ENCODE measurements at places on chromosomes 5 and 9.

- no peak for DNase-seq
Measured at GRCh38 chr9:95514342-95514741, 2.4 kb downstream of the PTCH1 start.

GRCh38 chr9:79817438-79818004 is 245.8 kb downstream of the TLE4 start:
- no peak for DNase-seq

DNA sequence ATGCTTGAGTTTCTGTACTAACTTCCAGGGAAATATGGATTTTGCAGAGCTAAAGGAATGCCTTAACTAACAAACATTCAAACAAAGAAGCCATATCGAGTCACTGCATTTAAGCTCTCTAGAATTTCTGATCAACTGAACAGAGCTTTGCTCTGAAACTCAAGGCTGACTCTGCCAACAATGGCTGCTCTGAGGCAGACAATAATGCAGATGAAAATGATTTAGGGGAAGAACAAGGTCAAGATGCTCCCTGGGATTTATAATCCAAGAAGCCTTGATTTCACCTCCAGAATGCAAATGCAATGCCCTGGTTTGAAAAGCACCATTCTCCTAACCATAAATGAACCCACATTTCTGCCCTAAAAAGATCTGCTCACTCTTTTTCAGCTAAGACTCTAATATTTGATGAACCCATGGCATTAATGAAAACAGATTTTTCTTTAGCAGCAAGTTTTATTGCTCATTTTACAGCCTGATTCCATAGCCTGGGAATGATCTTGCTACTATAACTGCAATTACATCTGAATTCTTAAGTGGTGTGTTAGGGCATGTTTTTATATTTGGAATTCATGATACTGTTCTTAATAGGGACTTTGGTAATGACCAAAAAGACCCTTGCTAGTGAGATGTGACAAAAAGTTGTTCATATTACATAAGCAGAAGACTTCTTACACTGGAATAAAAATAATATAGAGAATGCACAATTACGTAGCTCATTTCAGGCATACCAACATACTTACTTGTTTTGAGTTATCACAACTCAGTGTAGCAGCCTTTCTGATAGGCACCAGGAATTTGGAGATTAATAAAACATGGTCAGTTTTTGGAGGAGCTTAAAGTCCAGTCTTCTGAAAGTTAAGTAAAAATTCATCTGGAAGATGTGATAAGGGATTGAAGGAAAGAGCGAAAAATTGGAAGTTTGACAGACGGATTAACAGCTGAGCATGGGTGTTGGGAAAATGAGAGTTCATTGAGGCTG is 169.4 kb downstream of the TRPM3 start:
- no peak for DNase-seq

GRCh38 chr5:81749561-81750307 is 1.2 kb downstream of the SSBP2 start:
- DNase-seq, result peak; percentile 13

DNA sequence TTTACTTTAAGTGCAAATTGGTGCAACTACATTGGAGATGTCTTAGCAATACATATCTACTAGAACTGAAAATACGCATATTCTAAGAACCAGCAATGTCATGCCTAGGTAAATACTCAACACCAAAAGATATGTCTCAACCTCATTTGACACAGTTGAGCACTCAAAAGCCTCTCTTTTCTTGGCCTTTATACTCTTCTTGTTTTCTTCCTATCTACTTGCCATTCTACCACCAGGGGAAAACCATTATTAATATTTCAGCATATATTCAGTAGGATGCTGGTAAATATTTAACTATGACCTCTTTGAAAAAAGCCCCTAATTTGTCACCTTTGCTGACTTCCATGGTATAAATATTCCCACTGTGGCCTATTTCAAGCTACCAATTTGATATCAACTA is 443.8 kb downstream of the LRRC70 start:
- DNase-seq, result no peak

GRCh38 chr5:58937031-58937681 is 354.3 kb downstream of the RAB3C start:
- no peak for DNase-seq

DNA sequence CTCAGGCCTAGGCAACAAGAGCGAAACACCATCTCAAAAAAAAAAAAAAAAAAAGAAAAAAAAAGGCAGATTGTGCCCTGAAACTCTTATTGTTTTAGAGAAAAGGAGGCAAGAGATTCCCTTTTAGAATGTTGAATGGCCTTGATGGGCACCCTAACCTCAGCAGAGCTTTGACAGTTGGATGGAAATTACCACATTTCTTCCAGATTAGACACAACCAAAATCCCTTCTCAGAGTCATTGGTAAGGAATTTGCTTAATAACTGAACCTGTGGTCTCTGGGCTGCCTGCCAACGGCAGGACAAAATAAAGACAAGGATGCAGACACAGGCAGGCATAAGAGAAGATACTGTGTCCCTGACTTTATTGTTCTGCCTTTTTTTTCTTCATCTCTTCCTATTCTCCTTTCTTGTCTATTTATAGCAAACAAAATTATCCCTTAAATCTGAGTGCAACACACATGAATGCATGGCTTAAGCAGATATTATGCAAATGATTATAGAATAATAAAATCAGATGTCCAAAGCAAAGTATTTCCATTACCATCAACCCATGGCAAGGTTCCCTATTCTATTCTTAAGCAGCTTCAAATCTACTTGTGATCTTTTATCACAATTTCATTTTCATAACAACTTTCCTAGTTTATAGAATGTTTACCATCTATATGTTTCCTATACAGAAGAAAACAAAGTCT is 37.3 kb upstream of the TRIO start:
- DNase-seq, result no peak

DNA sequence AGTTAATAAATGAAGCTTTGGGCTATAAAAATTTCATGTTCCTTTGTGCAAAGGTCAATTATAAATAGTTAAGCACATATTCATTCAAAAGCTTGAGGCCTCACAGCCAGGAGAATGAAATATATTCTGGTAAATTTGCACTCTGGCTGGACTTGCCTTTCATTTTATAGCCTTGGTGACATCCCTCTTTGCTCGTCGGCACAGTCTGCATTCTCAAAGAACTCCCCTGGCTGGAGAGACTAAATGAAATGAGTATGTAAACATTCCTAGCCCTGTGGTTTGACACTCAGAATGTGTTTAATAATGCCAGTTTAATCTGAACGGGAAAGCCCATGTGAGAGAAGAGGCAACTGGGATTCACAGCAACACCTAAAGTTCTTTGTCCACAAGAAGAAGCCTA is 285.6 kb downstream of the BRINP1 start:
- no peak for DNase-seq

- no peak for DNase-seq
Measured at GRCh38 chr9:137816531-137817235, 60.9 kb upstream of the CACNA1B start.

DNA sequence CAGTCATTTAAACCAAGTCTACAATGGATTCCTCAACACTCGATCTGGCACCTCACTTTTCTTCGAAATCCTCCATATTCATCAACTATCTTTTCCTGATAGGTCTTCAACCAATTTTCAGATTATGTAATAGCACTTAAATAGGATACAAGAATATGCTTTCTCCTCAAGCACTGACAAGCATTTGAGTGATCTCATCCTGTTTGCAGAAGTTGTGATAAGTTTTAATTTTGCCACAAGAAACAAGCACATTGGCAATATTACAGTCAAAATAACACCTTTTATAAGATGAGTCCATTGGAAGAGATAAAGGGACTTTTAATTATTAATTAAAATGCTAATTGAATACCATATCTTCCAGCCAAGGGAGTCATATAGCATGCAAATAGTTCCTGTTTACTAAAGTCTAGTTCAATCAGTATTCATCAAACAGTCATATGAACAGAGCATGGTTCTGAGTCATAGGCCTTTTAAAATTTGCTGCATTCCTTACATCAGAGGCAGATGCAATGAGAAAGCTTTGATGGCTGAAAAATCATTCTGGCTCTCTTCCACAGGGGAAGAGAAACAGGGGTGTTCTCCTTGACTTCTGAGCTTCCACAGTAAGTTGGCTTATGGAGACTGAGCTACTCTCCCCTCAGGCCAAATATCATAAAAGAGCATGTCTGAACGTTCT is 32.7 kb upstream of the ZCCHC9 start:
- DNase-seq, result no peak

GRCh38 chr9:124037790-124038189 is 26.2 kb downstream of the LHX2 start:
- DNase-seq, result no peak

DNA sequence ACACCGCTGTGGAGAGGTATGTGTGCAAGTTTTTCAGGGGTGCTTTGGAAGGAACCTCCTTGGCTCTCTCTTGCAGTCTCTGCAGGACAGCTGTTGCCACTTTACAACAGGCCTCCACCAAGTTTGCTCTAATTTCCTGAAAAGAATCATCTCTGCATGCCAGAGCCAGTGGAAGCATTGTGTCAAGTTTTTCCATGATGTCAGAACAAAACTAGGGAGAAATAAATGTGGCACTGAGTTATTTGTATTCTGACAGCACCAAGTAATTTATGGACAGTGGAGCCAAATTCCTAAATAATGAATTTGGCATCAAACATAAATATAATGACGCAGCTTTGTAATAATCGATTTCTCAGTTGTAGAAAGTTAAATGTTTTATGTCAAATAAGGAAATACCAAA is 146.9 kb downstream of the KIAA0825 start:
- no peak for DNase-seq

DNA sequence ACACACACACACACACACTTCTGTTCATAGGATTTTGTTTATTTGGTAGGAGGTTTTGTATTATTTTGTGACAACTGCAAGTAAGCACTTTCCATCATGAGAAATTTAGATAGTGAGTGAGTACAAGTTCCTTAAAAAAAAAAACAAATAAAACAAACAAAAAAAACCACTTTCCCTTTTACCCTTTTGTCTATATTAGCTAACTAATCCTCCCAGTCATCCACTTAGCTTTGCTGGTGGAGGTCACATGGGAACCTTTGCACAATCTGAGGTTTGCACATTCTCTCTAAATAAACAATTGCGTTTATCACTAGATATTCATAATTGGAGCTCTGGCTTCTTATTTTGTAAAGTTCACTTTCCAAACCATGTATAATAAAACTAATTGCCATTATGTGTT is 6.8 kb downstream of the ITGA1 start:
- DNase-seq, result no peak

- no peak for DNase-seq
Measured at GRCh38 chr5:132653716-132654115, 4.3 kb upstream of the IL13 start.

GRCh38 chr5:134911285-134912206 is 6.6 kb downstream of the PCBD2 start:
- no peak for DNase-seq

GRCh38 chr5:113039229-113039933 is 62.8 kb downstream of the DCP2 start:
- DNase-seq, result no peak

- no peak for DNase-seq
Measured at GRCh38 chr5:72166070-72166979, 59.0 kb downstream of the MAP1B start.

GRCh38 chr9:134364391-134365114 is 38.3 kb downstream of the RXRA start:
- no peak for DNase-seq

- no peak for DNase-seq
Measured at GRCh38 chr9:127523312-127523851, 72.1 kb downstream of the LRSAM1 start.

DNA sequence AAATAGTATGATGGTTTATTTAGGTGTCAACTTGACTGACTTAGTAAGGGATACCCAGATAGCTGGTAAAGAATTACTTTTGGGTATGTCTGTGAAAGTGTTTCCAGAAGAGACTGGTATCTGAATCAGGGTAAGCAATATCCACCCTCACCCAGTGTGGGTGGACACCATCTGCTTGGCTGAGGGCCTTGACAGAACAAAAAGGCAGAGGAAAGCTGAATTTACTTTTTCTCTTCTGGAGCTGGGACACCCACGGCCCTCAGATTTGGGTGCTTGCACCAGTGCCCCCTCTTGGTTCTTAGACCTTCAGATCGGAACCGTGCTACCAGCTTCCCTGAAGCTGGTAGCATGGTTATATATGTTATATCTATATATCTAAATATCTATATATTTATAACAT is 489.5 kb upstream of the MPDZ start:
- no peak for DNase-seq

DNA sequence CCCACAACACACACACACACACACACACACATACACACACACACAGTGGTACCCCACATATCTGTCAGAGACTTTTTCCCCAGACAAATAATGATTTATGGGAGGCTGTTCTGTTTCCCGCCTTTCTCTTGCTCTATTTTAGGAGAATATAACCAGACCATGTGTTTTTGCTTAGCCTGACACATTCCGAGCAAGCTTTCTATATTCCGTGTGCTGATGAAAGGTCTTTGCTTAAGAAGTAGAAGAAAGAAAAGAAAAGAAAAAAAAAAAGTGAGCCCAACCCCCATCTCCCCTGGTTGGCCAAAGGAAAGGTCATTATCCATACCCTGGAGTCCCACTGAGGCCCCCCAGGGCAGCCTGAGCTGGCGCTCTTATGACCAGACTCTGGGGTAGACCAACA is 338.6 kb downstream of the SLIT3 start:
- no peak for DNase-seq

DNA sequence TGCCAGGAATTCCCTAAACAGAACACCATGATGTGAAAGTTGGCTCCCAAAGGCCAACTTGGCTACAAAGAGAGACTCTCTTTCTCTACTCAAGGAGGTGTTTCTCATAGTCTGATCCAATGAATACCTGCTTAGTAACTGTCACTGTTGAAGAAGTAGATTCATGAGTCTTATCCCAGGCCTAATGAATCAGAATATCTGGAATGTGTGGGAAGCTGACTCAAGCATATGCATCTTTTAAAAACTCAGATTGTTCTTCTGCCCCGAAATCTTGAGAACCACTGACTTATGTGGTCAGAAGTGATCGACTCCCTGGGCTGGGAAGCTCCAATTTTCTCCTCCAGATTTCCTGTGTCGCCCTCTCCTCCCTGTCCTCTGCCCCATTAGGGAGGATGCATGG is 345.6 kb downstream of the PLK2 start:
- no peak for DNase-seq

- DNase-seq, result no peak
Measured at GRCh38 chr9:18905028-18905882, 127.8 kb downstream of the SAXO1 start.

DNA sequence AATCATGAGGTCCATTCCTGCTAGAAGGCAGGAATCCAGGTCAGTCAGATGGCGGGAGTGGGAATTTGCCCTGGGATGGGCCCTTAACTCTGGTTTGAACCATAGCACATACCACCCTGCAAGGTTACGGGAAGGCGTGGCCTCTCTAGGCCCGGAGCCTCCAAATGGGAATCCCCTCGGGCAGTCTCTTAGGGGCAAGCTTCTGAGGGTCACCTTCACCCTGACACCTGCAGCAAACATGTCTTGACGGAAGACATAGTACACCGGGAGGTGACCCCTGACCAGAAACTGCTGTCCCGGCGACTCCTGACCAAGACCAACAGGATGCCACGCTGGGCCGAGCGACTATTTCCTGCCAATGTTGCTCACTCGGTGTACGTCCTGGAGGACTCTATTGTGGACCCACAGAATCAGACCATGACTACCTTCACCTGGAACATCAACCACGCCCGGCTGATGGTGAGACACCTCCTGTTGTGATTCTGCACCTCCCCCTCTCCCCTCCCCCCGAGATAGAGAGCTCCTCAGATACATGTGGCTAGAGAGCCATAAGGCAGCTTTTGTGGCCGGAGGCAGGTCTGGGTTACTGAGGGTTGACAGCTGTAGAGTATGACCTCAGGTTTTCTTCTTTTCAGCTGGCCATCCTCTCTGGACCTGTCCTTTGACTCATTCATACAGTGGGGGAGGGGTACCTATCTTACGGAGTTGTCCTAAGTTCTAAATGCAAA is 957 bp downstream of the PRELID1 start:
- DNase-seq, result no peak

Data from stimulated activated CD8-positive, alpha-beta memory T cell treated with anti-CD3 and anti-CD28 coated beads, Interleukin-7, amount 100 ng/mL, for 1 hour (primary cell).